NCI-H226 (cell line): ENCODE measurements at places on chromosomes 5 and 9.

GRCh38 chr9:87469793-87470465, 27.7 kb upstream of the DAPK1 start:
- no peak for DNase-seq

DNA sequence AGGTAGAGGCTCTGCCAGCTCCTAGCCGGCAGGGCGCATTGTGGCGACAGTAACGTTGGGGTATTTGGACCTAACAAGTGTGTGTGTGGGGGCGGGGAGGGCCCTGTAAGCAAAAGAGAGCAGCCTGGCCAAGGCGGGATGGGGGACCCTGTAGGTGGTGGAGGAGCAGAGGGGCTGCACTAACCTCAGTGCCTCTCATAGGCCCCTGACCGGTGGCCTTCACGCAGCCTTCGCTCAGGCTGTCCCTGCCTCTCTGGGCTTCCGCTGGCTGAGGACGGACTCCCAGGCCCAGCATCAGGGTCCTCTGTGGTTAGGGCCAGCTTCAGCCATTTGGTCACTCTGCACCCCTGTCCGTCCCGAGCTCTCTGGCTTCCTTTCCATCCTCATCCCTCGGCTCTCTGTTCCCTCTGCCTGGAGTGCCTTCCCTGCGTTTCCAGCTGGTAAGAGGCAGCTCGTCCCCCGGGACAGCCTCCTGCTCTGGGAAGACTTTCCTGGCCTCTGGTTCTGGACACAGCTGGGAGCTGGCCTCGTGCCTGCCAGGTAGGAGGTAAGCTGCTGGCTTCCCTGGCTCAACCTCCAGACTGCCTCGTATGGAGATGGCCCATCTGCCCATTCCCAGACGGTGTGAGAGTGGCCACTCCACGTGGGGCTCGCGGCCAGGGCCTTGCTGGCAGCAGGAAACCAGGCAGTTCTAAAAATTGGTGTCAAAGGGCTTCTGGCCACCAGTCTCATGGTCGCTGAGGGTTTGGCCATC, 39.3 kb upstream of the PHYKPL start:
- DNase-seq: no peak

DNA sequence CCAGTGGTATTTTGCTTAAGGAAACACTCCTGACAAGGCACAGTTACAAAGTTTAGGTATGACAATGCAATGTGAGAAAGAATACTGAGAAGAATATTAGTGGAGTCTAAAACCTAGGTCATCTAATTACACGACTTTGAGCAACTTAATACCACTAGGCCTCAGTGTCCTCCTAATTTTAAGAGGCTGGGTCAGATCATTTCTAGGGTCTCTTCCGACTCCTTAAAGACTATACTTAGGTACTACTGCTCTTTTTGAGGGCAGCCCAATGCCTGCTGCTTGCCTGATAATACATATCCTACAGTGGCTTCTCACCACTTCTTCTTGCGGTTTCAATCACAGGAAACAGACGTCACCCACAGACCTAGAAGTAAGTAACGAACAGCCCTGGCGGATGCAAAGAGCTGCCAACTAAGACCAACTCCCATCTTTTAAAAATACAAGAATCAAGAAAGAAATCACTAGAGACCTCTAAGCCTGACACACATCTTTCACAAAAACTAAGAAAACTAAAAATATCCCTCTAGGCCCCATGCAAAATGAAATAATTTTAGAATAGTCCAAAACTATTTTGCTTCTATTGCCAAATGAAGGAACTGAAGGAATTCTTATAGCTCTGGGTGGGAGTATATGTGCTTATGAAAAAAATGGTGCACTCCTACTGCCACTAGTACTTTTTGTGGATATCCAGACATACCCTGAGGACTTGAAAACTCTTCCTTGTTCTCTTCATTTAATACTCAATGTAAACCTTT, 13.1 kb downstream of the DIAPH1 start:
- DNase-seq: no peak

- DNase-seq: peak; percentile 20
These were observed 85.6 kb downstream of the PTTG1 start for GRCh38 chr5:160507221-160507721.

DNA sequence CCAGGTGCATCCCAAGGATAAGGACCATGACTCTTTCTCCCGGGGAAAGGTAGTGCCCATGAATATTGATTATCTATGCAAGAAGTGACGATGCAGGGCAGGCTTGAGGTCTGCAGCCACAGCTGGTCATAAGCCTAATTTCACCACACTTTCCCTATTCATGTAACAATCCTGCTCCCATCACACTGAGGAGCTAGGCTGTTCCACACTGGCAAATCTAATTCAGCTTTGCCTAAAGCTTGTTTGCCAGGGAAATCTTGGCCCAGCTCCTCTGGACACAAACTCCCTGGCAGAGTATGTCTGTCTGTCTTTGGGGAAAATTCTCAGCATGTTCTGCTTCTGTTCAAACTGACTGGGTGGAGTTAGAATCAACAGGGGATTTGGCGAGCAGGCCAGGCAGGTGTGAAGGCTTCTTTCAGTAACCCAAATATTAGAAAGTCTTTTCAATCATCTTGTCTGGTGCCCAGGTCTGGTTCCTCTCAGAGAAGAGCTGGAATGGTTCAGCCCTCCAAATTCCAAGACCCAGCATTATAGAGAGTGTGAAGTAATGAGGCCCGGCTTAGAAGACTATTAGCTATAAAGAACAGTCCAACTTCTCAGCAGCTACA, 88.5 kb upstream of the SPDL1 start:
- no peak for DNase-seq
